Cardiac muscle cell (in vitro differentiated cells and primary cell): ENCODE measurements at places on chromosomes 7 and 10. TPM values are rescaled to one million over a fixed set of nuclear protein-coding genes. Genes with fewer than 3 reads are reported as not detected.

- no peak for DNase-seq
Observed at GRCh38 chr10:86723009-86723408, 33.4 kb upstream of the BMPR1A start.

DNA sequence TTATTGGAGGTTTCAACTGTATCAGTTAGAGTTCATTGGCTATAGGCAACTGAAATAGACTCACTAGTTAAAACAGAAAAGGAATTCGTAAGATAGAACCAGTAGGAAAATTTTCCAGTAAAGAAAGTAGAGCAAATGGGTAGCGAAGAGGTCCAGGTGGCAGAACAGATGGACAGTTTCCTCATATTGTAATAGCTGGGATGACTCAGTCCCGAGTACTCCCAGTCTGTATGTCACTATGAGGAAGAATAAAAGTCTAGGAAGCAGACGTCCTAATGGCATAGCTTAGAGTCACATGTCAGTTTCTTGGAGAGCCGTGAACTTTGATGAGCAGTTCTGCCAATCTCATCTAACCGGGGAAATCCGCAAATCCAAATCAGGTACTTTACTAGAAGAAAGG is 95.3 kb downstream of the RNF32 start:
- DNase-seq = no peak

DNA sequence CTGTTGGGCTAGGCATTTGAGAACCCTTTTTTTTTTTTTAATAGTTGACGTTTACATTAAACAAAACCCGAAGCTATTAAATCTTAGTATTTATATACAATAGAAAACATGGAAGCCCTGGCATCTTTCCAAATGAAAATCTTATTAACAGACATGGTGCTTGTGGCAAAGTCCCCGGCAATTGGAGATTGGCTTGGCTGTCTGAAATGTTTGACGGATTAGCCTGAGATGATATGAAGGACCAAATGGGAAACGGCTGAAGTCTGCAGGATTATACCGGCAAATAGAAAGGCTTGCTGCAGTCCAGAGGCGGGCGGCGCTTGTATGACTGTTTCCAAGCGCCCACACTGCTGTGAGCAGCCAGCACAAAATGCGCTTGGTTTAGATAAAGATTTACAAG is 105.6 kb downstream of the BUB3 start:
- DNase-seq = no peak

- no peak for DNase-seq
Observed at GRCh38 chr7:16960337-16960965, 78.7 kb upstream of the AGR3 start.

- no peak for DNase-seq
Observed at GRCh38 chr10:97311111-97311626, 7.9 kb upstream of the FRAT1 start.

GRCh38 chr10:15310776-15311568 is 60.1 kb downstream of the FAM171A1 start:
- DNase-seq = no peak

GRCh38 chr7:42662862-42663261 is 249.0 kb downstream of the C7orf25 start:
- no peak for DNase-seq

DNA sequence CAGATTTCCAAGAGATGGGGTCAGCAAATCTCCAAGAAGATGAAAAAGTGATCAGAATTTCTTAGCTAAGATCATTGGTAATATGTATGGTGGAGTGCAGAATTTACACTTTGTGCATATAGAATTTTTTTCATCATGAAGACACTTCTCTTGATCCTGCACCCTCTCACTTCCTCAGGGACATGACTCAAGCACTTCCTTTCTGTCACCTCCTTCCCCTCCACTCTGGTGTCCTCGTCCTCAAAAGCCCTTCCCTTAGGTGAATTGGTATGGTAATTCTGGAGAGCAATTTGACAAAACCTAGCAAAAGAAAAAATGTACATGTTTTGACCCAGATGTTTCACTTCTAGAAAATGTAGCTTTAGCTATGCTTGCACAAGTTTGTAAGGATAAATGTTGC is 18.1 kb downstream of the CALN1 start:
- no peak for DNase-seq

DNA sequence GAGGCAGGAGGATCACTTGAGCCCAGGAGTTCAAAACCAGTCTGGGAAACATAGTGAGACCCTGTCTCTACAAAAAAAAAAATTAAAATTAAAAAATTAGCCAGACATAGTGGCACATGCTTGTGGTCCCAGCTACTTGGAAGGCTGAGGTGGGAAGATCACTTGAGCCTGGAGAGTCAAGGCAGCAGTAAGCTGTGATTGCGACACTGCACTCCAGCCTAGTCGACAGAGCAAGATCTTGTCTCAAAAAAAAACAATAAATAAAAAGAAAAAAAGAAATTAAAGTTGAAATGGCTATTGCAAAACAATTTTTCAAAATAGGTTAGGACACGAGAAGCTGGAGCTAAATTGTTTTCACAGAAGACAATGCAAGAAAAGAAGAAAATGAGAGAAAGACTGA is 379.0 kb upstream of the RNF32 start:
- DNase-seq = no peak

Gene ACTR1A
- 165 and 172 TPM in 2 replicates for polyA plus RNA-seq

Gene CTAGE8
- polyA plus RNA-seq = 0.21 TPM in 1 of 2 replicates, not detected in the other

Gene ETV1
- 93.7 and 116 TPM in 2 replicates for polyA plus RNA-seq

Gene PMS2
- polyA plus RNA-seq = 7.4 and 14.9 TPM in 2 replicates

Gene PTF1A
- not detected in 2 replicates for polyA plus RNA-seq

Gene KNDC1
- polyA plus RNA-seq = 10.8 and 12.4 TPM in 2 replicates

Gene CPED1
- 0.67 and 1.1 TPM in 2 replicates for polyA plus RNA-seq

Gene LOXL4
- polyA plus RNA-seq = 3.1 and 9.1 TPM in 2 replicates

Gene PKD2L1
- not detected in 2 replicates for polyA plus RNA-seq

Gene SFRP5
- 29.3 and 38.2 TPM in 2 replicates for polyA plus RNA-seq

Gene TMEM176B
- 37.9 and 41.8 TPM in 2 replicates for polyA plus RNA-seq

Gene LIPM
- polyA plus RNA-seq = not detected in 2 replicates
